NCI-H1105 treated with DMSO at 0.1 percent for 48 hours (cell line): ENCODE measurements at places on chromosomes 12 and 14.

DNA sequence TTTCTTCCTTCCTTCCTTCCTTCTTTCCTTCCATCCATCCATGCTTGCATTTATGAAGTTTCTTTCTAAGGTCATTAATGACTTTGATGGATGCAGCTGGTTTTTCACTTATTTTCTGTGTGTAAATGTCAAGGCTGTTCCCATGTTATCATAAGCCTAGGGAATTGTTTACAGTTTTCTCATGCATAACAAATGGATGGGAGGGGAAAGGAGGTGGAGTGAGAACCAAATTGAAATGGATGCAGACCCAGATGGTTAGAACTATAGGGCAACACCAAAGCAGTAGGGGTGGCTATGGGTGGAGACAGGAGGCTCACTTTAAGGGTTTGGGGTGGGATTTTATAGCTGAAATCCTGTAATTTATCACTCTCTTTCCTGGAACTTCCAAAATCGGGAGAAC is 146.2 kb downstream of the TPH2 start:
- no peak for DNase-seq

DNA sequence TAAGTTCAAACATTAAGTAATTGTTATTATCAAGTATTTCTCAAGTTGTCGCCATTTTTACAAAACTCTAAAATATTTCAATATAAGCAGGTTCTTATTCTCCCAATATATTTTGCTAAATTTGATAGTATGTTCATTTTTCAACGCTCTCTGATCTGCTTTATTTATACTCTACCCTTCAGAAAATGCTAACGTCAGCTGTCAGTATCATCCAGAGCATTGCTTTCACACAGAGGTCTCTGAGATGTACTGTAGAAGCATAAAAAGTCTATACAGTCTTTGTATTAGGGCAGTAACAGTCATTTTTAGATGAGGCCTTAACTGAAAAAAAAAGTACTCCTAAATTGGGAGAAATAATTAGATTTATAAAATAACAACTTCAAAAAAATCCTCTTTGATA is 533.1 kb upstream of the LRFN5 start:
- no peak for DNase-seq

DNA sequence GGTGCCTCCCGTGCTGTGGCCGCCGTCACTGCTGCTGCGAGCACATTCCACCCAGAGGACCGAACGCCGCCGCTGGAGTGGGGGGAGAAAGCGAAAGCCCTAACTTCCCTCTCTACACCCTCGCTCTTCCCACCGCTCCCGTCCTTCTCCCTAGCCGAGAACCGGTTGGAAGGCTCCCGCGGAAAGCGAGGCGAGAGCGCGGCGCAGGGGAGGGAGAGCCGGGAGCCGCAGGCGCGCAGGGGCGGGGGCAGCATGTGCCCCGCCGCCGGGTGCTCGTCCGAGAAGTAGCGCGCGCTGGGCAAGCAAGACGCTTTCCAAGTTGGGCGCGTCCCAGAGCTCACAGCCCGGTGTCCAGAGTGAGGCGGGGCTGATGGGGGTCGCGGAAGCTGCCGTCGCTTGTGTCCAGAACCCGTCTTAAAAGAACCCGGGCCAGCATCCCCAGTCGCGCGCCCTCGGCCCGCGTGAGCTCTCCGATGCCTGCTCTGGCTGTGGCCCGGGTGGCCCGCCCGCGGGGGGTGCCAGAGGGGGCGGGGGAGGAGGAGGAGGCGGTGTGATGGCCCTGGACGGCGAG is at the start of gene TRHDE:
Gene TRHDE, plus strand, starts transcription at position 280 of the 571 bp plus-strand sequence. Its CDS starts 274 bp downstream, at position 554.
- peak; percentile 50 for DNase-seq

DNA sequence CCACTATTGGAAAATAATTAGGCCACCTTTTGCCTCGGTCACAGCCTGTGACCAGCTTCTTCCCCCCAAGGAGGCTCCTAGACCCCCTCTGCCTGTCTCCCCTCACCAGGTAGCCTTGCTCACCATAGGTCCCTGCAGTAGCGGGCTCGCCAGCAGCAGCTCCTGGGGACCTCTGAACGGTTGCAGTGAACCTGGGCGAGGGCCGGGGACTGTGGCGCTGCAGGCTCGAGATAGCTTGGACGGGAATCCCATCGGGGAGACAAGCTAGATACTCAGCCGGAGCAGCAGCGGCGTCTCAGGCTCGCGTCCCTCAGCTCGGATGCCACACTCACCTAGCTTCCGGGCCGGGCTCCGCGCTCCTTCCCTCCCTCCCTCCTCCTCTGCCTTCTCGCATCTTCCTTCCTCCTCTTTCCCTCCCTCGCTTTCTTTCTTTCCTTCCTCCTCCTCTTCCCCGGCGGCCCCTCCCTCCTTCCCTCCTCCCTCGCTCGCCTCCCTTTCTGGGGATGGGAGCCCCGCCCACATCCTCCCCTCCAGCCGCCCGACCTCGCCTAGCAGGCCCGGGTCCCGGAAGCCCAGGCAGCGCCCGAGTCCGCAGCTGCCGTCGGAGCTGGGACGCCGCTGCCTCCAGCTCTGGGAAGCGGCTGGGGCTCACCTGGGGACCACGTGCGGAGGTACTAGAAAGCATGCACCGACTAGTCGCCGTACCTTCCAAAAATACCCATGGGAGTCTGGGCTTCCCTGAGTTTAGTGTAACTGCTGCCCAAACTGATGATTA is at the start of gene BMP4:
Gene BMP4, minus strand, starts transcription at position 399 of the 775 bp plus-strand sequence. CDS start 4,603 bp downstream, outside the sequence.
- peak; percentile 57 for DNase-seq

GRCh38 chr12:117063162-117063911 is 35.9 kb downstream of the TESC start:
- DNase-seq, result no peak

GRCh38 chr12:120438495-120439198 is 734 bp downstream of the COX6A1 start:
- no peak for DNase-seq

- no peak for DNase-seq
Measured at GRCh38 chr12:110330544-110330943, 49.5 kb downstream of the ATP2A2 start.
